Activated CD4-positive, alpha-beta T cell treated with anti-CD3 and anti-CD28 coated beads for 48 hours (primary cell): ENCODE measurements at places on chromosomes 12 and 14.

- DNase-seq, result no peak
These were observed 332.4 kb upstream of the PRICKLE1 start for GRCh38 chr12:42921741-42922504.

- DNase-seq, result no peak
These were observed 502 bp downstream of the ITGA5 start for GRCh38 chr12:54418441-54419087.

- no peak for DNase-seq
These were observed 15.6 kb downstream of the AKT1 start for GRCh38 chr14:104779776-104780512.

DNA sequence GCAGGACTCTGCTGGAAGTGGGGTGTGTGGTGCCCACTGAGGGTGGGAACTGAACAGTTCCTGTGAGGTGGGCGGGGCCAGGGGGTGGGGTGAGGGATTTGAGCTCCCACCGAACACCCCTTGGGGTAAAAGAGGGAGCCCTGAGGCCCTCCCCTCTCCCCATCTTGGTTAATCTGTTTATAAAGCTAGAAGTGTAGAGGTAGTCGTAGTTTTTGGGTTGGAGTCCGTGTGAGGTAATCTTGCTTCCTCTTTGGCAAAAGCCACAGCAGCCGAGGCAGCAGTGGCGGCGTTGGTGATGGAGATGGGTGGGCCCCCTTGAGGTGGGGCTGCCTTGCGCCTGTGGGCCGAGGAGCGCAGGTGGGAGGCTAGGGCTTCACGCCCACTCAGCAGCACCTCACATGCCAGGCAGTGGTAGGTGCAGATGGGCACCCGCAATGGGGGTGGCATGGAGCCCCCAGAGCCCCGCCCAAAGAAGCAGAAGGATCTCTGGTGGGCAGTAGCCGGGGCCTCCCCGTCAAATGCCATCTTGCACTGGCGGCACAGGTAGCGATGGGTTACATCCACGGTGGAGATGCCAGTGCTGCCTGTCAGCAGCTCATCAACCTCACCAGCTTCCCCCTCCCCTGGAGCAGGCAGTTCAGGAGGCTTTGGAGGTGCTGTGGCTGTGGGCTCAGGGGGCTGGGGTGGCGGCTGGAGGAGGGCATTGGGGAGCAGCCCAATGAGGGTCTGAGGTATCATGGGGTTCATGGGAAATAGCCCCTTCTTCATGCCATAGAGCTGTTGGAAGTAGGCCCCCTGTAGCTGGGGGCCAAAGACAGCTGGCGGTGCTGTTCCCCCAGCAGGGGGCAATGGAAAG lies 29.6 kb downstream of the ZFHX2 start:
- DNase-seq, result no peak

- DNase-seq, result no peak
These were observed 27.6 kb downstream of the EVL start for GRCh38 chr14:100092832-100093231.

GRCh38 chr12:86104087-86104486 lies 152.1 kb downstream of the MGAT4C start:
- no peak for DNase-seq

DNA sequence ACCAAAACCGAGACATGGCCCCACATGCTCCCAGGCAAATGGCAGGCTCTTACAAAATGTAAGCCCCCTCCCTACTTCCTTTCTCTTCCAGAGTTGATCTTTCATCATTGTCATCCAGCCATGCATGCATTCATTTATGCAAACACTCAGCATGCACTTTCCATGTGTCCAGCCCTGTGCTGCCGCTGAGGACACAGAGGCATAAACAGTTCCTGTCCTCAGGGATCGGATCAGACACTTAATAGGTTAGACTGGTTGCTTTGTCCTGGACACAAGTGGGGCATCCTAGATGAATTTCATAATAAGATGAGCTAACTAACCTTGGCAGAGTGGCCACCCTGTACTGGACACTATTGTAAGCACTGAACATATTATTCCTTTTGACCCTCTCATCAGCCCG lies 23.1 kb downstream of the PRIMA1 start:
- DNase-seq, result no peak

DNA sequence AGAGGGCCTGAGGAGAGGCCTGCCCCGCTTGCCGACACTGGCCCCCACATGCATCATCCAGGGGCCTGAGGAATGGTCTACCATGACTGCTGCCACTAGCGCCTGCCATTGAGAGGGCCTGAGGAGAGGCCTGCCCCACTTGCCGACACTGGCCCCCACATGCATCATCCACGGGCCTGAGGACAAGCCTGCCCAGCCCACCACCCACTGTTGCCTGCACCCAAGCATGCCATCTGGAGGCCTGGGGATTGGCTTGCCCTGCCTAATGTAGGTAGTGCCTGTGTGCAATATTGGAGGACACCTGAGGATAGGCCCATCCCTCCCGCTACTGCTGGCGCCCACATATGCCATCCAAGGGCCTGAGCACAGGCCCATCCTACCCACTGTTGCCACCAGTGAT lies 24.4 kb downstream of the CYP46A1 start:
- DNase-seq, result no peak

DNA sequence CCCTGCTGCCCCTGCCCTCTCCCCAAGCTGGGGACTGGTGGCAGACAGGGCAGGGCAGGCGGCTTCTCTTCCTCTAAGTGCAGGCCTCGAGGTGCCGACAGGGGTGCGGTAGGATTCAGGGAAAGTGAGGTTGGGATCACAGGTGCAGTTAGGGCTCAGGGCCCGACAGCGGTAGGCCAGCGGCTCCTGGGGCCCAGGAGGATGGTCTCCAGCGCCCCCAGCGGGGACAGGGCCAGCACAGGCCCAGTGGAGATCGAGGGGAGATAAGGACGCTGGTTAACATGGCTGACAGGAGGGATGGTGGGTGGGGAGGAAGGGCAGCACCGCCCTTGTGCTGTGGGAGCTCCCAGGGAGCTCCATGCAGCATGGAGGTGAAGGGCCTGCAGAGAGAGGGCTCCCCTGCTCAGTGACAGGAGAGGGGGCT lies 935 bp upstream of the CRIP1 start:
- DNase-seq, result peak; percentile 65

DNA sequence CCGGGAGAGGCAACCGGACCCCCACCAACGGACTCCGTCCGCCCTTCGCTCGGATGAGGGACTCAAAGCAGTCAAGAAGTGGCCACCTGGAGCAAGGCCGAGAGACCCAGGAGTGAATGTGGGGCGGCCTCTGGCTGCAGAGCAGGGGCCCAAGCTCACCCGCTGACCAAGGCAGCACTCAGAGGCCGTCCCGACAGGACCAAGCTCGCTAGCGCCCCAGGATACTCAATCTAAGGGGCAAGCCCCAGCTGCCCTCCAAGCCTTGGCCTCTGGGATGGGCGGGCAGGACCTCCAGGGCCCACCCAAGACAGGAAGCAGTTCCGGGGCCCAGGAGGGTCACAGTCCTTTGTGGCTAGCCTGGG lies 936 bp downstream of the AKT1 start:
- DNase-seq, result no peak
